ENCODE measurements at places on chromosomes 5 and 9.

DNA sequence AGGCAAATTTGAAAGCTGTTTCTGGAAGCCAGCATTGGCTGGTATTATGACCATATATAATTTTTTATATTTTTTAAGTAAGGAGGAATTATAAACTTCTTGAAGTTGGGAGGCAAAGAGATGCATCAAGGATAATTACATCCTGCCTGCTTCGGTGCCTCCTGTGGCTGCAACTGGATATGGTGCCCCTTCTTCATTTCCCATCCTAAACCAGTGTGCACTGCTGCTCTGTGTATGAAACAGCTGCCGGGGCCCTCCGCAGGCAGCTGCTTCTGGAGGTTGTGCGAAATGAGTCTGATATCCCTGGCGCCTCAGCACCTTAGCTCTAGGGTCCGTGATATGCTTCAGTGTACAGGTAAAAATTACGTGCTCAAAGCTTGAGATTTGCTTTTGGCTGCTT, 304.2 kb downstream of the ENC1 start:
- H3K27me3 ChIP-seq: peaks cover 8% of the 10 kb centered on the region
- no peaks in the 10 kb centered on the region for H3K4me1 ChIP-seq
- H3K27ac ChIP-seq: no peak overlapping the region
- no peak for DNase-seq
- no peak overlapping the region for H3K4me3 ChIP-seq

DNA sequence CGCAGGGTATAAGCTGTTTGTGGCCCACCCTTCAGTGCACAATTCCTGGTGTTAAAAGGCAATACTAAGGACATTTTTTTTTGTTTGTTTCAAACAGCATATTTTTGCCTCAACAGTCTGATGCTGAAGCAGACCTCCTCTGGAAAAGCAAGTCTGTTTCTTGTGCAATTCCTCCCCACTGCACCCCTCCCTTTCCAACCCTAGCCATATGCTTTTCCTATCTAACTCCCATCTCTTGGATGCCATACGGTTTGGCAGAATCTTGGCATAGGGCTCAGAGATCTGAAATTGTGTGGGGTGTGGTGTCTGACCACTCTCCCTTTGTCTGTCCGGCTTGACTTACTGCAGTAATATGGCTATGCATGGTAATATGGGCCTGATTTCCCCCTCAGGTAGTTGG, 161.6 kb downstream of the TMEM38B start:
- no peak overlapping the region for H3K4me3 ChIP-seq
- no peak overlapping the region for H3K27ac ChIP-seq
- no peaks in the 10 kb centered on the region for H3K27me3 ChIP-seq
- no peaks in the 10 kb centered on the region for H3K36me3 ChIP-seq

DNA sequence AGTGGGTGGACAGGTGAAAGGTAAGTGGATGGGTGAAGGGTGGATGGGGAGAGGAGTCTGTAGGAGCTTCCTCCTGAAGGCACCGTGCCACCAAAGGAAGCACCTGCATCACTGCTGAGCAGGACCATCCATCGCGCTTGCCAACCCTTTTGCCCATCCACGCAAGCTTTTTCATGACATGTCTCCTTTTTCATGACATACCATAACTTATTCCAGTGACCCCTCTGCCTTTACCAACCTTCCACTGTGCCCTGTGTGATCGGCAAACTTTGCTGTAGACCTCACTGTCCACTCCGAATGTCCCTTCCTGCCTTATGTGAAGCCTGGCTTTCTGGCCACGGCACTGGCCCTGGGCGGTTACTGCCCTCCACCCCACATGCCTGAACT, 13.4 kb downstream of the FLT4 start:
- DNase-seq: no peak
- H3K4me1 ChIP-seq: no peaks in the 10 kb centered on the region

DNA sequence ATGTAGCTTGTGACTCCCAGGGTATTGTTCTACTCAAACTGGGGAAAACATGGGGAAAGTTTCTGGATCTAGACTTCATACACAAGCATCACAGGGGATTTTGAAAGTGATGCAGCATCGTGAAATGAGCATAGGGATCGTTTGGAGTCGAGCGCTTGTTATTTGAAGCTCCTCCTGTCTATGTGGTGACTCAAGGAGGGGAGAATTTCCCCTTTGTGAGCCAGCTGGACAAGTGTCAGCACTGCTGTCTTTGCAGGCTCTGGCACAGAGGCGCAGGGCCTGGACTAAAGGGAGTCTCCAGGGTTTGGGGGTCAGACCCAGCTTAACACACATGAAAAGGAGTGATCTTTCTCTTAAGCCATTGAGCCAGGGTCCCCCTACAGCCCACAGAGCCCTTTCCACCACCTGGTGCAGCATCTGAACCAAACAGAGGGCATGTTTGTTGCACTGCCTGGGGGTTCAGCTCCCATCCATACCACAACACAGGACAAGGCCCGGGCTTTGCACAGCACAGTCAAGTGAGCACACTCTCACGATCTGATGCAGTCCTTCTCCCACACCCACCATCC, 51.0 kb downstream of the IRF1 start:
- H3K36me3 ChIP-seq: peaks cover 29% of the 10 kb centered on the region
- no peaks in the 10 kb centered on the region for H3K27me3 ChIP-seq
- H3K4me3 ChIP-seq: no peak overlapping the region
- H3K4me1 ChIP-seq: peaks cover 60% of the 10 kb centered on the region
- no peak for DNase-seq

GRCh38 chr9:13481274-13481673, 201.8 kb upstream of the MPDZ start:
- H3K27ac ChIP-seq: no peak overlapping the region
- DNase-seq: no peak
- H3K27me3 ChIP-seq: no peaks in the 10 kb centered on the region

GRCh38 chr5:157562111-157562581, 13.4 kb downstream of the ADAM19 start:
- H3K4me3 ChIP-seq: no peak overlapping the region
- H3K4me1 ChIP-seq: peaks cover 91% of the 10 kb centered on the region

DNA sequence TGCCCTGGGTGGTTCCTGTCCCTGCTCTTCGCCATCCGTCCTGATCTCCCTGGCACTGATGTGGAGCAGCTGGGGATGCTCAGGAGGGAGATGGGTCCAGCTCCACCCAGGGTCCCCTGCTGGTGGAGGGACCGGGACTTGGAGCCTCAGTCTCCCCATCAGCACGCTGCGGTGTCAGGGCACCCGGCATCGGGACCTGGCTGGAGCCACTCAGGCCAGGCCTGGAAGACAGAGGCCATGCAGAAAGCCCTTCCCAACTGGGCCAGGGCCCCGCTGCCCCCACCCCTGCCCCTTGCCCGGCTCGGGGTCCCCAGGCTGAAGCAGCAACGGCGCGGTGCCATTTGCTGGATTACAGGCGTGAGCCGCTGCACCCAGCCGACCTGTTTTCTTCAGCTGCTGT, 40.3 kb upstream of the NSMF start:
- peaks cover 3% of the 10 kb centered on the region for H3K4me1 ChIP-seq
- DNase-seq: no peak
- no peaks in the 10 kb centered on the region for H3K27me3 ChIP-seq

GRCh38 chr5:179131886-179132585, 71.9 kb downstream of the ZNF354C start:
- H3K27me3 ChIP-seq: no peaks in the 10 kb centered on the region
- no peak overlapping the region for H3K4me3 ChIP-seq
- H3K27ac ChIP-seq: no peak overlapping the region
- DNase-seq: no peak

DNA sequence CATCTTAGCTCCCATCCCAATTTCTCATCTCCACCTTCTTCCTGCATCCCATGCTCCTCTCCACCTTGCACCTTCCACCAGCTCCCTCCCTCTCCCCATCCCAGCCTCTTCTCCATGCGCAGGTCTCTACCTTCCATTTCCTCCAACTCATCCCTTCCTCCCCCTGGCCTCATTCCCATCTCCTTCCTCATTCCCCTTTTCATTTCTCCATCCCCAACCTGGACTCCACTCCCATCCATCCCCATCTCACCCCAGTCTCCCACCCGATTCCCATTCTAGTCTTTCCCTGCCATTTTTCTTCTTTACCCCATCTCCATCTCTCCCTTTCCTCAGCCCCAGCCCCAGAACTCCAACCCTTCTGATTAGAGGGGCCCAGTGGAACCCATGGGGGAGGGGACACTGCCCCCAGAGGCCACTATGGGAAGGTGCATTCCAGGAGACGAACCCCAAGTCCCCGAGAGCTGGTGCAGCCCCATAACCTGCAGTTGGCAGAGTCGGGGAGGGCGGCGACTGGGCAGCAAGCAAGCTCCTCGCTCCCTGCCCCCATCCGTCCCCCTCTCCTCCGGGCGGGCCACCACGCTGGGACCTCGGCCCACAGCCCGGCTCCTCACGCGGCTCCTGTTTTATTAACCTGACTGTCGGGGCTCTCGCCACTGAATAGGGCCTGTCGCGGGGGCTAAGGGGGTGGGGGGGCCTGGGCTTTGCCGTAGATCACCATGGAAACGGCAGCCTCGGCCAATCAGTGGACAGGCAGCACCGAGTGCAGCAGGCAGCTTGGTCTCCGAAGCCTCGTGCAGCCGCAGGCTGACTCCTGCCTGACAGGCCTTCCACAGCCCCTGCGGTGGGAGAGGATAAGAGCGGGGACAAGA, 66.7 kb downstream of the PCDH1 start:
- no peak overlapping the region for H3K4me3 ChIP-seq
- no peak for DNase-seq
- H3K4me1 ChIP-seq: no peaks in the 10 kb centered on the region
- no peaks in the 10 kb centered on the region for H3K36me3 ChIP-seq
- peaks cover 57% of the 10 kb centered on the region for H3K27me3 ChIP-seq
